H7 (cell line): ENCODE measurements at places on chromosomes 13 and 19.

- peak; percentile 40 for DNase-seq
Observed at GRCh38 chr19:36215276-36216123, 594 bp downstream of the ZNF146 start.

DNA sequence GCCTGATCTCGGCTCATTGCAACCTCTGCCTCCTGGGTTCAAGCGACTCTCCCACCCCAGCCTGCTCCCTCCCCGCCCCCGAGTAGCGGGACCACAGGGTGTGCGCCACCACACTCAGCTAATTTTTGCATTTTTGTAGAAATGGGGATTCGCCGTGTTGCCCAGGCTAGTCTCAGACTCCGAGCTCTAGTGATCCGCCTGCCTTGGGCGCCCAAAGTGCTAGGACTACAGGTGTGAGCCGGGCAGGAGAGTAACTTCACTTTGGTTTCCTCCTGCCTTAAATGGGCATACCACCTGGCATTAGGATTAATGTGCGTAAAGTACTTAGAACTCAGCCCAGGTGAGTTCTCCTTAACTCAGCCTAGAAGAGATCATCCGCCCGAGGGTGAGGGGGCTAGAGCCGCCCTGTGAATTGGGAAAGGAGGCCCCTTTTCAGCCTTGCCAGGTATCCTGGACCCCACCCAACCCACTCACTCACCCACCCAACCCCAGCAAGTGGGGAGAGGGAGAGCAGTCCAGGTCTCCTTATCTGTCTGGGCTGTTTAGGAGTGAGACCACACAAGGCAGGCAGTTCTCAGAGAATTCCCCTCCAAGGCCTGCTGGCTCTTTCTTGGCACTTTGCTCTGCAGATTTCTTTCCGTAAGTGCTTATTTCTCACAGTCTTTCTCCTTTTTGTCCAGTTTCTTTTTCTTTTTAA is 1.2 kb upstream of the ZFP36 start:
- no peak for DNase-seq

- peak; percentile 93 for DNase-seq
Observed at GRCh38 chr19:7605490-7606222, 10.0 kb downstream of the CAMSAP3 start.

DNA sequence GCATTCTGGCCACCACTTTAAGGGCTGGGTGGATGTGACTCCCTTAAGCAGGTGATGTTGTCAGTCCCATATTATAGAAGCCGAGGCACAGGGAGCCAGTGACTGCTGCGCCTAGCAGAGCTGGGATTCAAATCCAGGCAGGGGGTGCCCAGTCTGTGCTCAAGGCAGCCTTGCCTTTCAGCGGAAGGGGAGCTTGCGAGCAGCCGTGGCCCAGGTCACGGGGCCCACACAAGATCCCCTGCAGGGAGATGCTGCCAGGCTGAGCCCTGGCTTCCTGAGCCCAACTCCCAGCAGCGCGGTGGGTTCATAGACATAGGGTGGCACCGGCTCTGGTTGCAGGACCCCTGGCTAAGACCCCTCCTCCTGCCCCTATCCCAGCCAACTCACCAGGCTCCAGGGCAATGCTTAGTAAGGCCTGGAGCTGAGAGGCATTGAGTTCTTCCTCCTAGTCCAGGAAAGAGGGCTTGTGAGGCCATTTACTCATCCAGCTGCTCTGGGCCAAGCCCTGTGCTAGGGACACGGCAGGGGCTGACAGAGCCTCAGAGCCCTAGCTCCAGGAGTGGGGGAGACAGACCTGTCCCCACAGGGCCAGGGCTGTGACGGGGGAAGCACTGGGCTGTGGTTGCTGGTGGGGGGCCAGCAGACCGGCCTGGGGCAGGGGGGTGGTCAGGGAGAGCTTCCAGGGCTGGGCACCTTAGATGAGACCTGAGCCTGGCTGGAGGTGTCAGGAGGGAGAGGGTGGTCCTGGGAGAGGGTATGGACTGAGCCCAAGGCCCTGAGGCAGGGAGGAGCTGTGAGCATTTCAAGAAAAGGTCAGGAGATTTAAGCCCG is 9.6 kb downstream of the CAPN12 start:
- DNase-seq, result peak; percentile 75

DNA sequence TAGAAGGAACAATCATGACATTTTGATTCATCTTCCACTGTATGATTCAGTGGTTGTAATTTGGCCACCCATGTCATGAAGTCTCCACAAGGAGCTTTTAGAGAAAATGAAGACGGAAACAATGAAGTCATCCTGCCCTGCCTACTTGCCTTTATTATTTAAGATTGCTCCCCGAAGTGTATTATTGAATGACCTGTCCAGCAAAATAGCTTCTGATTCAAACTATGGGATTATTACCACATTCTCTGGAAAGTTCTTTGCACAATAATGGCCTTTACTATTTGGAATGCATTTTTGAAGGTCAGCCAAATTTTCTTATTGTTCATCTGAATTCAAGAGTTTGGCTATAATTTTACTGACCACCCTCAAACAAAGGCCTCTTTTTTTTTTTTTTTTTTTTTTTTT is 77.8 kb upstream of the RFC3 start:
- DNase-seq, result no peak

DNA sequence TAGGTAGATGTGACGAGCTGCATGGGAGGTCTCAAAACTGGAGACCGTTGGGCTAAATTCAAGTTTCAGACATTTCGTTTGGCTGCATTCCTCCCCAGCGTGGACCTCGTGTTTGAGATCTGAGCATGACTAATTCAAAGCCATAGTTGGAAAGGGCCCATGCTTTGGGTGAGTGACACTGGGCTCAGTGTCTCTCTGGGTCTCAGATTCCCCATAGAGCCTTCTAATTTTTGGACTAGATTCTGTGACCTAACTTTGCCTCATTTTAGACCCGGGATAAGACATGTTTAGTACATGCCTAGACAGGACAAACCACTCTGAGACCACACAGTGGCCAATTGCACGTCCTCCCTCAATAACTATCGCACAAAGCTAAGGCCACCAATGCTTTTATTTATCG is 16.6 kb downstream of the CKM start:
- DNase-seq, result no peak

DNA sequence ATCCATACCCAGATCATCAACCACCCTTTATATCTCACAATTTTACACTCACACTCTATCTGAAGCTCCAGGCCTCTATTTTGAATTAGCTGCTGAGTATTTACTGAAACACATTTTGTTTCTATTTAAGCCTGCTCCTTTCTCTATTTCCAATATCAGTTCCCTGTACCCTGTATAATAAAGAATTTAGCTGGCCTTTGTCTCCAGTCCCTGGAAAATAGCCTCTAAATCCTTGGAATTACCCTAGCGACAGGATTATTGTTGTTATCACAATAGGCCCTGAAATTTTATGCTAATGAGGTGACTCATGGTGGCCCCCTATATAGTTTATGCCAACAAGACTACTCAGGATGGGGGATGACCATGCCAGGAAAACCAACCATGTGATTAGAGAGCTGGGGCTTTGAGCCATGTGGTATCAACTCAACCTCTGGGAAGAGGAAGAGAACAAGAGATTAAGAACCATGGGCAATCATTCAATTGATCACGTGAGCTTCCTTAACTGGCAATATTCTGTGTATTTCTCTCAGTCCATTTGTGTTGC is 72.7 kb downstream of the KATNAL1 start:
- DNase-seq, result no peak
